ENCODE measurements at places on chromosomes 6 and 20.

GRCh38 chr6:22250486-22250885 lies 46.4 kb downstream of the PRL start:
- DNase-seq: peak; percentile 94

GRCh38 chr6:145829102-145829501 lies 14.5 kb upstream of the FBXO30 start:
- no peak for DNase-seq

DNA sequence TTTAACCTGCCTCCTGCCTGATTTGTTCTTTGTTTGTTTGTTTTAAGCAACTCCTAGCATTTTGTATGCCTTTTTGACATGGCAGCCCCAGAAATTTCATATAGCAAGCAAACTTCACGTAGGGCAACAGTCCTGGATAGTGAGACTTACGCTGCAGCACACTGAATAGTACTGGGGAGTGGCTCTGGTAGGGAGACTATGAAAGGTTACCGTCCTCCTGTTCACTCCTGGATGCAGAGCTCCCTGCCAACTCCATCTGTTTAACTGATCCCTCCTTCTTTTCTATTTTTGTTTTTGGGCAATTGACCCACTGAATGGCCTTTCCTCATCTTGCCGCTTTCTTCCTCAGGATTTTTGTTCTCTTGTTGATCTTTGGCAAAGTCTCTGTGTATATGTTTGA lies 44.5 kb upstream of the BMP6 start:
- no peak for DNase-seq

- DNase-seq: peak; percentile 99
Observed at GRCh38 chr6:167244064-167244960, 46.8 kb upstream of the UNC93A start.

- peak; percentile 87 for DNase-seq
Observed at GRCh38 chr6:150334790-150335783, 33.7 kb upstream of the IYD start.

DNA sequence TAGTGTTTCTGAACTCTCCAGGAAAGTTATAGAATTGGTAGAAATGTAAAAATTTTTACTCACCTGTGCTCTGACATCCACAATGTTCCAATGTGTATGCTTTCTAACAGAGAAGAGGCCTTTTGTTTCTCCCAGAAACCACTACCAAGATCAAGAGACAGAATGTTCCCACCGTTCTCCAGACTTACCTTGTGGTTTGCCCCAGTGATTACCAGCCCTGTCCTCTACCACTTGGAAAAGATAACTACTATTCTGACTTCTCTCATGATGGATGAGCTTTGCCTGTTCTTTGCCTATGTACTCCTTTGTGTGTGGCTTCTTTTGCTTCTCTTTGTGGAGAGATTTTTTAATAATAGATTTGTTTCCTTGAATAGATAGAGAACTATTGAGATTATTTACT lies 173.0 kb upstream of the SCGN start:
- no peak for DNase-seq
